ENCODE measurements at places on chromosomes 7 and 10.

GRCh38 chr10:10564081-10564794 lies 453.4 kb upstream of the CELF2 start:
- DNase-seq, result no peak

DNA sequence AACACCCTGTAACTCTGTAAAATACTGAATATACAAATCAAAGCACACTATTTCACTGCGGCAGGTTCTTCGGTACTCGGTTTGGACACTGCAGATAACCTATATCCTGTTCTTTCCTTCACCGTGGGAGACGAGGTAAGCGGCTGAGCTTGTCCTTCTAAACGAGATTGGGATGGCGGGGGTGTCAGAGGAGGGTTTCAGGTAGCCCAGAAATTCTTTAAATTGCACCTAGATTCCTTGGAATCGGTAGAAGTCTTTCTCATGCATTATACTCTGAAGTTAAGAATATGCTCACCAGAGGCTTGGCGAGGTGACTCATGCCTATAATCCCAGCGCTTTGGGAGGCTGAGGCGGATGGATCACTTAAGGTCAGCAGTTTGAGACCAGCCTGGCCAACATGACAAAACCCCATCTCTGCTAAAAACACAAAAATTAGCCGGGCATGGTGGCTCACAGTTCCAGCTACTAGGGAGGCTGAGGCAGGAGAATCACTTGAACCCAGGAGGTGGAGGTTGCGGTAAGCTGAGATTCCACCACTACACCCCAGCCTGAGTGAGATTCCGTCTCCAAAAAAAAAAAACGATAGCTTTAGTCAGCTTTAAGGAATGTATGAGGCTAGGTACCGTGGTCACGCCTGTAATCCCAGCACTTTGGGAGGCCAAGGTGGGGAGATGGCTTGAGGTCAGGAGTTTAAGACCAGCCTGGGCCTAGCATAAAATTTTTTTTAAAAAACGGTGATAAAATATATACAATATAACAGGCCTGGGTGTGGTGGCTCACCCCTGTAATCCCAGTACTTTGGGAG lies 10.1 kb upstream of the LAT2 start:
- no peak for DNase-seq

DNA sequence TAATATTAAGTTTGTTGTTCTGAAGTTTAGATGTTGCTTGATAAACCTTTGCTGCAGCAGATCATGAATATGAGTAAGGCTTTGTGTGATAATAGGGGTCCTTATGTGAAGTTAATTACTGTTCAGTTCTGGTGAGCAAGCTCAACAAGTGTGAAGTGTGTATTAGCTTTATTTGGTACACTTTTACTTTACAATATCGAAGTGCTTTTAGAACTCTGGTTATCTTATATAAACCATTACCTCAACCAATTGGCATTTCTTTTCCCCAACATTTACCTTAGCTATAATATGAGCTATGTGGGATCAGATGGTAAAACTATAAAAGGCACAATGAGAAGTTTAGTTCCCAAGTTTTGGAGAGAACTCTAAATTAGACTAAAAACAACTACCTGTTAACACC lies 127.6 kb downstream of the LCOR start:
- no peak for DNase-seq

DNA sequence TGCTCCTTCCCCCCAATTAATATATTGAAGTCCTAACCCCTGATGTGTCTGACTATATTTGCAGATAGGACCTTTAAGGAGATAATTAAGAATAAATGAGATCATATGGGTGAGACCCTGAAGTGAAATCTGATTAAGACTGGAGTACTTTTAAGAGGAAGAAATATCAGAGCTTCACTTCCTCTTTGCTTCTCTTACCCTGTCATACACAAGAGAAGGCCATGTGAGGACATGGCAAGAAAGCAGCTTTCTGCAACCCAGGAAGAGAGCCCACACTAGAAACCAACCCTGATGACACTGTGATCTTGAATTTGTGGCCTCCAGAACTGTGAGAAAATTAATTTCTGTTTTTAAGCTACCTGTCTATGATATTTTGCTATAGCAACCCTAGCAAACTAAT lies 44.2 kb downstream of the JMJD1C start:
- no peak for DNase-seq

GRCh38 chr7:135744938-135745702 lies 3.5 kb downstream of the FAM180A start:
- DNase-seq, result no peak

DNA sequence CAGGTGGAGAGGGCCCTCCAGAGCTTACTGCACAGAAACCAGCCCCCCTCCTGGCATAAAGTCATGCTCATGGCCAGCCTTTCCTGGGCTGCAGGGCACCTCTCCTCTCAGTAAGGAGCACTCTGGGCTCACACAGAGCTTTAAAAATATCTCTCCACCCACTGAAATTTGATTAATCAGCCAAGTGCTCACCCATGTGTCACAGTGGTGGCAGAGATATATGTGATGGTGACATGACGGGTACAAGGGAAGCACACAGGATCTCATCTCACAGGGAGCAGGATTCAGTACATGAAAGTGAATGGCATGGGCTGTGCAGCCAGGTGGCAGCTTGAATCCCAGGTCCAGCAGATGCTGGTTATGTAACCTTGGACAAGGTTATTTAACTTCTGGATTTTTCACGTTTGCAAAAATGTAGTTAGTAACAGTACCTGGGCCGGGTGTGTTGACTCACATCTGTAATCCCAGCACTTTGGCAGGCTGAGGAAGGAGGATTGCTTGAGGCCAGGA lies 144.8 kb downstream of the CALN1 start:
- DNase-seq, result no peak

Data from activated CD8-positive, alpha-beta memory T cell treated with anti-CD3 and anti-CD28 coated beads for 48 hours (primary cell).